Fibroblast of the aortic adventitia (primary cell): ENCODE measurements at places on chromosomes 11 and 22.
A peak's percentile ranks its signal among the peaks of the same experiment; 100 is the strongest.

GRCh38 chr22:20866736-20867135 is 7.9 kb downstream of the SNAP29 start:
- no peak for DNase-seq

GRCh38 chr22:46076651-46077339 is 73.5 kb upstream of the PPARA start:
- DNase-seq = peak; percentile 85

- DNase-seq = no peak
These were observed 63.3 kb upstream of the SUSD2 start for GRCh38 chr22:24117942-24118341.

DNA sequence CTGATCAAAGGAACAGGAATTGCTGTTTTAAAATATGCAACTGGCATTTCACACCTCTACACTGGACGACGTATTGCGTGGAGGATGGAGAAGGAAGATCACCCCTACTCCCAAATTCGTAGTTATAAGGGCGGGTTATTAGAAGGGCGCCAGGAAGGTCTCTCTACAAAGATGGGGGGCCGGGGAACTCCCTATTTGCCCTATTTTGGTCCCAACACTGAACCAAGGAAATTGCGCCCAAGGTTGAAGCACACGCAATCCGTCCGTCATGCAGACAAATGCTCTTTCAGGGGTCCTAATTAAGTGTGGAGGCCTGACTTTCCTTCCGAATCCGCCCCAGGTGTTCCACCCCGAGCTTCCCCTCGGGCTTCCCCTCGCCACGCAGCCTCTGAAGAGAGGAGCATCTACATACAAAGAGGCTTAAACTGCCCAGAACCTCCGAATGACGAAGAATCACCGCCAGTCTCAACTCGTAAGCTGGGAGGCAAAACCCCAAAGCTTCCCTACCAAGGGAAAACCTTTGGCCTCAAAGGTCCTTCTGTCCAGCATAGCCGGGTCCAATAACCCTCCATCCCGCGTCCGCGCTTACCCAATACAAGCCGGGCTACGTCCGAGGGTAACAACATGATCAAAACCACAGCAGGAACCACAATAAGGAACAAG is 396 bp downstream of the NPAT start:
- DNase-seq = peak; percentile 4

GRCh38 chr11:45285930-45286632 is at the start of gene SYT13:
Gene SYT13, minus strand, starts transcription at chr11:45286341. Its CDS starts 134 bp downstream, at chr11:45286207.
- DNase-seq = no peak
